ENCODE measurements at places on chromosomes 12 and 14.

DNA sequence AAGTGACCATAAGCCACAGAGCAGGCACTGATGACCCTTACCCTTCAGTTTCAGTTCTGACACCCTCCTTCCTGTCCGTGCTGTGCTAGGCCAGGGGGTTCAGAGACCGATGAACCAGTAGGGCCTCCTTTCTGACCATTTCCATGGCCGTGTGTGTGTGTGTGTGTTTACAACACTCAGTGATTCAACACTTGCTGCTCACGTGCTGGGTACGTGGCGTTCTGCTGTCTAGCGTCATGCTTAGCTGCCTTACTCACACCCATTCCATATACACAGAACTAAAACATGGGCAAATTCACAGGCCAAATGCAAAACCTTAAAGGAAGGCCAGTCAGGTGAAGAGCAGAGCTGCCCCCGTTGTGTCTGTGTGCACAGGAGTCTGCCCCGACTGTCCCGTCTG lies 67.5 kb downstream of the DNAH10 start:
- no peak for DNase-seq

GRCh38 chr12:77772676-77773298 lies 57.9 kb upstream of the NAV3 start:
- no peak for DNase-seq

GRCh38 chr14:69261761-69262331 lies 1.9 kb downstream of the GALNT16 start:
- DNase-seq: no peak

GRCh38 chr14:63186453-63186852 lies 17.8 kb upstream of the RHOJ start:
- DNase-seq: no peak

- DNase-seq: no peak
These were observed 63.2 kb upstream of the PNMA1 start for GRCh38 chr14:73777420-73777819.

- no peak for DNase-seq
These were observed 15.2 kb downstream of the FGFR1OP2 start for GRCh38 chr12:26953447-26953846.

GRCh38 chr14:44494137-44494536 lies 12.9 kb downstream of the FSCB start:
- DNase-seq: no peak

- DNase-seq: no peak
These were observed 240.3 kb downstream of the SLC15A4 start for GRCh38 chr12:128583453-128583852.

GRCh38 chr14:75879031-75879430 lies 102.8 kb downstream of the TGFB3 start:
- DNase-seq: peak; percentile 19

DNA sequence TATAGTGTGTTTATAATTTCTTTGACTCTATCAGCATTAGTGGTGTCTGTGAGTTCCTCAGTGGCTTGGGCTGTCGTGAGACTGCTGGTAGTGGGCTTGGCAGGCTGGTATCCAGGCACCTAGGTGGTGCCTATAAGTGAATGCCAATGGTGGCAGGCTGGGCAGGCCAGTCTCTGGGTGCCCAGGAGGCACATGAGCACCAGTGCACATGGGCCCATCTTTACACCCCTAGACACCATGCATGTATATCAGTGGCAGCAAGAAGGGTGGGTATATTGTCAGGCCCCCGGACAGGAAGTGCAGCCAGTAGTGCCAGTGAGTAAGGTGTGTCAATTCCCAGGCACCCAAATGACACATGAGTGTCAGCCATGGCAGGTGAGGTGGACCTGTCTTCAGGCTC lies 138.2 kb downstream of the PRKD1 start:
- DNase-seq: no peak

- DNase-seq: no peak
These were observed 54.0 kb downstream of the ZNF664 start for GRCh38 chr12:124026755-124027745.

DNA sequence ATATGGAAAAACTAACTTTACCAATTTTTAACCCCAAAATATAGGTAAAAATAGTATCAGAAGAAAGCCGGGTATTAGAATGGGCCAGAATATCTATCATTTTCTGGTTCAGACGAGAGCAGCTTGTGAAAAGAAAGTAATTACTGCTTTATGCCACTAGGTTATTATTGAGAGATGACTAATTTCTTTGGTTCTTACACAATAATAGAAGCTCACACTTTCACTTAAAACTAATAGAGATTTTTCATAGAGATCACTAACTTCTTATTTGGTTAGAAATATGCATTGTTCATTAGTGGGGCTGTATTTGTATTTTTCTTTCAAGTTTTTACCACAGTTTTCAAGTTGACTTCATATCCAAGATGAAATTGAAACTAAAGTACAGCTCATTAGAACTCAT lies 1241.2 kb upstream of the FLRT2 start:
- no peak for DNase-seq

GRCh38 chr14:96497087-96497486 lies 5.1 kb upstream of the PAPOLA start:
- DNase-seq: no peak

DNA sequence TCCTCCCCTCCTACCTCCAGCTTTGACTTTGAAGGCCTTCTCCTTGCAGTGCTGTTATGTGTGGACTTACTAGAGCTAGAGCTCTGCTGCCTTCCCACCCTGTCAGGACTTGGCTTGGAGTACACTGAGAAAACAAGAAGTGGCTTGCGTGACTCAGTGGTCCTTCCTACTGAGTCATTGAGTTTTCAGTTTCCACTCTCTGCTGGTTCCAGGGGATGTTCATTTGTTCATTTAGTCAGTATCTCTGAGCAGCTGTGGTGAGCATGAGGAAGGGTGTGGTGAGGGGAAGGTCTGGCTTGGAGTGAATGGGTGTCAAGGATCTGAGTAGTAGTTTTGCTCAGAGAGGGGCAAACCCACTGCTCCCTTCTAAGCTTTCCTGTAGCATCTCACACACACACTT lies 17.2 kb upstream of the ELK3 start:
- no peak for DNase-seq

GRCh38 chr14:89503431-89503996 lies 86.5 kb upstream of the FOXN3 start:
- no peak for DNase-seq

- no peak for DNase-seq
These were observed 89.9 kb upstream of the IGF1 start for GRCh38 chr12:102570256-102570655.

GRCh38 chr12:14695715-14696141 lies 671 bp downstream of the GUCY2C start:
- DNase-seq: no peak

- DNase-seq: no peak
These were observed 319.2 kb downstream of the NUAK1 start for GRCh38 chr12:105819549-105819948.

- no peak for DNase-seq
These were observed 2.3 kb downstream of the ISCU start for GRCh38 chr12:108564724-108565123.

DNA sequence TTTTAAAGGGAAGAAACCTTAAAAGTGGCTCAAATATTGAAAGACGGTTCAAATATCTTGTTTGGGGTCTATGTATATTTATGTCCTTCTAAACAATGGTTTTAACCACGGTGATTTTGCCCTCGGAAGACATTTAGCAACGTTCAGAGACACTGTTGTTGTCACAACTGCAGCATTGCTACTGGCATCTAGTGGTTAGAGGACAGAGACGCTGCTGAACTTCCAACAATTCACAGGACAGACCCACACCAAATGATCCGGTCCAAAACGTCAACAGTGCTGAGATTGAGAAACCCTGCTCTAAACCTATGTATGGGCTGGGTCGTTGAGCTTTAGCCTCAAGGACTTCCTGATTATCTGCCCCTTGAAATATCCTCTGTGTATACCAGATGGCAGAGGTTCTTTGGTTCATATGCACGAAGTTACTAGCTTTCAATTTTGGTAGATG lies 1.7 kb downstream of the ANGEL1 start:
- peak; percentile 36 for DNase-seq

- no peak for DNase-seq
These were observed 99.7 kb downstream of the WSCD2 start for GRCh38 chr12:108228746-108229145.

GRCh38 chr12:65685514-65685913 lies 138.8 kb upstream of the HMGA2 start:
- DNase-seq: no peak

DNA sequence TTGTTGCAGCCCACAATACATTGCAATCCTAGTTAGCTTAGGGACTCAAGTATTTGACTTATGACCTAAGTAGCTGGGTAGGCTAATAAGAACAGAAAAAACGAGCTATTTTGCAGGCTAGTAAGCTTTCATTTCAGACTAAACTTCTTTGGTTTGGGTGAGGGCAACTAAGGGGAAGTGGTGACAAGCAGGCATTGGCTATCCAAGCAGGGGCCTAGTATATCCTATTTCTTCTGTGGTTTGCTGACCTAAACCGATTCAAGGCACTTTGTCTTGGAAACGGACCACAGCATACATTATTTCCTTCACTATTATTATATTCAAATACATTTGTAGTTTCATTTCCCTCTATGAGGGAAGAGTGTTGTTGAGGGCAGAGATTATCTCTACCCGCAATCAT lies 21.6 kb upstream of the SLC5A8 start:
- DNase-seq: no peak

GRCh38 chr14:94173471-94173884 lies 644 bp upstream of the PPP4R4 start:
- no peak for DNase-seq

DNA sequence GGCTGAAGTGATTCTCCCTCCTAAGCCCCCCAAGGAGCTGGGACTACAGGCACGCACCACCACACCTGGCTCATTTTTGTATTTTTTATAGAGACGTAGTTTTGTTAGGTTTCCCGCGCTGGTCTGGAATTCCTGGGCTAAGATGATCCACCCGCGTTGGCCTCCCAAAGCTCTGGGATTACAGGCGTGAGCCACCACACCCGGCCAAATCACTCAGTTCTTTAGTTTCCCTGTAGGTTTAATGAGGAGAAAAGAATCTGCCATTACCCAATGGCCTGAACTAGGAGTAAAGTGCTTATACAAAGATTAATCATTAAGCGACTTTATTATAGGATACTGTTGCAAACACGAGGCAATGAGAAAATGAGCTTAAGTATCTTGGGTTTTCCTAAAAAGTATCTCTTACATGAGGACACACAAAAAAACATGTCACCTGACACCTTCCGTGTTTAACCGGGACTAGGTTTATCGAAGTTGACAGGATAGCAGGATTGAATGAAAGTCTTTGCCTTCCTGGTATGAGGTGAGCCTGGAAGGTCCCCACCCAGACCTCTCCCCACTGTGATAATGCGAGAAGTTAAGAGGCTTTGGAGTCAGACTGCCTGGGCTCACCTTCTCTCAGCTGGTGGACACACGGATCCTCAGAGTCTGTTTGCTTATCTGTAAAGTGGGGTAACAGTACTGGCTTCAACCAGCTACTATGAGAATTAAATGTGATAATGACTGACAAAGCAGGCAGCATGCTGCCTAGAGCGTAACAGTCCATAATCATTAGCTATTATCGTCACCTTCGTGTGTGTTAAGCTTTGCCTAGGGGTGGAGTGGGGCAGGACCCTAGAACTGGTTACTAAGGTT lies 133.5 kb upstream of the KRAS start:
- DNase-seq: no peak

DNA sequence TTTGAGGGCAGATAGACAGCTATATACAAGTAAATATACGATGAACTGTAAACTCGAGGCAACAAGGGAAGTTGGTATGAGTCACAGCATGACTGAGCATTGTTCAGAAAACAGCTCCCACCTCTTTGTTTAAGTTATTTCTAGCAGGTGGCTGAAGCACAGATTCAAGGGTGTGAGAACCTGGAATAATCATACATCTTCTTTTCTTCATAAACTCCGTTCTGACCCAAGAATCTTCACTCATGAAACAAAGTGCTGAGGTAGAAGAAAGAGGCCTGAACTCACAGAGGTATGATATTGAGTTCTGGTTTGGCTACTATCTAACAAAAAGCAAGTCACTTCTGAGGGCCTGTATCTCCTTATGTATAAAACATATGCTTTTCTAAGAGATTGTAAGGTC lies 364.1 kb upstream of the KITLG start:
- DNase-seq: no peak

- no peak for DNase-seq
These were observed 11.5 kb downstream of the CCND2 start for GRCh38 chr12:4285070-4285469.

DNA sequence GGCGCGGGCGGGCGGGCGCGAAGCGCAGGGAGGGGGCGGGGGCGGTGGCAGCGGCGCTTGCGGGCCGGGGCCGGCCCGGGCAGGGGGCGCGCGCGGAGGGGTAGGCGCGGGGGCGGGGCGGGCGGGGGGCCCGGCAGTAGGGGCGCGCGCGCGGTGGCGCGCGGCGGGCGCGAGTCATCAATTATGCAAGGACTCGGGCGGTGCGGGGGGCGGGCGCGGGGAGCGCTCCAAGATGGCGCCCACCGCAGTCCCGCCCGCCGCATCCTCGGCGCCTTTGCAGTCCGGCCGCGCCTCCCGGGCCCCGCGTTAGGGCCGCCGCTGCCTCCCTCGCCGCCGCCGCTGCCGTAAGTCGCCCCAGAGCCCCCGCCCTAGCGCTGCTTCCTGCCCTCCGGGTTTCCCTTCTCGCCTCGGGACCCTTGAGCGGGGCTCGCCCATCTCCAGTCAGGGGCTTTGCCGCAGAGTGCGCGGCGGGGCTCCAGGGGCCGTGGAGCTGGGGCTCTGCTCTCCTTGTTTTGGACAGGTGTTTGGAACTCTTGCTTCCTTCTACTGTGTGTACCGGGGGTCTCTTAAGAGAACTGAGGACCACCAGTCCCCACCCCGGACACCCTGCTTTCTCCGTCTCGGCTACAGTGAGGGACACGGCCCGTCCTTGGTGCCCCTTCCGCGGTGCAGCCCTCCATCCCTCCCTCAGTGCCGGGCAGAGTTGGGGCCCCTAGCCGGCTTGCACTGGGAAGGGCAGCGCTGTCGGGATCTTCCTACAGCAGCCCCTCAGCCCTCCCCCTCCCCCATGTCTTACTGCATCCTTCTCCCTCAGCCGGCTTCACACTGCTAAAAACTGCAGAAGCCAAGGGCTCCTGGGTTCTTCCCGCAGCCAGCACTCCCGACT lies at the start of gene SCN8A:
SCN8A (plus strand) TSS at position 218 of the 886 bp plus-strand sequence. CDS start 71,585 bp downstream, outside the sequence.
- DNase-seq: peak; percentile 60

- no peak for DNase-seq
These were observed 440.7 kb downstream of the KCNH5 start for GRCh38 chr14:62604524-62604923.

- no peak for DNase-seq
These were observed 27.1 kb downstream of the PLEKHG7 start for GRCh38 chr12:92729773-92730305.

DNA sequence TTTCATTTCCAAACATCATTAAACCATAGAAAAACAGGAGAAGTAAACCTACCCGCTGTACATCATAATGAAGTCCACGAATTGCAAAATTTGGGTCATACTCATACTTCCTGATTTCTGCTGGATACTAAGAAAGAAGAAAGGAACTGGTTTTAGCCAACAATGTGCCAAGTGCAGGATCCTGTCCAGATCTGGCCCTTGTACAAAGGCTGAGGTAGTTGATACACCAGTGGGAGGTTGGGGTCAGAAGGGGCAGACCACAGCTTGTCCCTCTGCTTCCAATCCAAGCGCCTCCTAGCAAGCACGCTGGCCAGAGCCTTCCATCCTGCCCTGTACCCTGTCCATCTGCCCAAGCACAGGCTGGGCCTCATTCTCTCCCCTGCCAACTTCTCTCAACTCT lies 34.2 kb downstream of the NT5DC3 start:
- no peak for DNase-seq

- peak; percentile 9 for DNase-seq
These were observed 8.4 kb upstream of the GLIPR1 start for GRCh38 chr12:75471902-75472890.

- no peak for DNase-seq
These were observed 22.8 kb downstream of the UTP20 start for GRCh38 chr12:101302741-101303140.

GRCh38 chr12:46460682-46461210 lies 88.2 kb upstream of the SLC38A2 start:
- no peak for DNase-seq

GRCh38 chr12:111393700-111394300 lies 11.9 kb upstream of the SH2B3 start:
- DNase-seq: no peak

All from hippocampal formation (tissue), 2 donors.